ENCODE measurements at places on chromosomes 1 and 21.

- peak; percentile 81 for DNase-seq
Measured at GRCh38 chr1:26788836-26789611, 1.3 kb downstream of the PIGV start.

DNA sequence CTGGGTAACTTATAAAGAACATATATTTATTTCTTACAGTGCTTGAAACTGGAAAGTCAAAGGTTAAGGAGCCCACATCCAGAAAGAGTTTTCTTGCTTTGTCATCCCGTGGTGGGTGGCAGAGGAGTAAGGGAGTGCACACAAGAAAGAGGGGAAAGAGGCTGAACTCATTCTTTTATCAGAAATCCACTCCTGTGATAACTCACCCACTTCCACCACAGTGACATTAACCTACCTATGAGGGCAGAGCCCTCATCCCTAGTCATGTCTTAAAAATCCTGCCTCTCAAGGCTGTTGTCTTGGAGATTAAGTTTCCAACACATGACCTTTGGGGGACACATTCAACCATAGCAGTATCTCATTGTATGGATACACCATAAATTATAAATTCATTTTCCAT is 32.5 kb upstream of the RGS4 start:
- DNase-seq: no peak

GRCh38 chr1:178593515-178593914 is 80.6 kb downstream of the TEX35 start:
- DNase-seq: no peak

GRCh38 chr1:239810061-239810481 is 281.6 kb upstream of the FMN2 start:
- peak; percentile 51 for DNase-seq

- no peak for DNase-seq
Measured at GRCh38 chr1:191698246-191698645, 460.0 kb upstream of the RGS18 start.

GRCh38 chr1:113940365-113941244 is 11.5 kb downstream of the HIPK1 start:
- no peak for DNase-seq

All from H9 (cell line).